ENCODE measurements at places on chromosomes 2 and 18.

DNA sequence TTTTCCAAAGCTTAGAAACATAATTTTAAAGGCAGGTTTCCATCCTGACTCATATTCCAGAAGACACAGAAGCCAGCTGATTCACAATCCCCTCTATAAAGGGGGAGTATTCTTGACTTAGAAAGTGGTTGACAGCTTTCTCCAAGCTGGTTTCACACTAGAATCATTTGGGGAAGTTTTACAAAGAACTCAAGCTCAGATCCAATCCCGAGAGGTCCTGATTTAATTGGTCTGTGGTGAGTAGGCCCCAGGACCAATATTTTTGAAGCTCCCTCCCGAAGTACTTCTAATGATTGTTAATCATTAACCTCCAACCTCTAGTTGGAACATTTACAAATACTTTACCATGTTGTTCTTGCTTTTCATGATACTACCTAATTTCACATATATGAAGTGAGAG lies 184.1 kb downstream of the DLGAP1 start:
- no peak for DNase-seq

DNA sequence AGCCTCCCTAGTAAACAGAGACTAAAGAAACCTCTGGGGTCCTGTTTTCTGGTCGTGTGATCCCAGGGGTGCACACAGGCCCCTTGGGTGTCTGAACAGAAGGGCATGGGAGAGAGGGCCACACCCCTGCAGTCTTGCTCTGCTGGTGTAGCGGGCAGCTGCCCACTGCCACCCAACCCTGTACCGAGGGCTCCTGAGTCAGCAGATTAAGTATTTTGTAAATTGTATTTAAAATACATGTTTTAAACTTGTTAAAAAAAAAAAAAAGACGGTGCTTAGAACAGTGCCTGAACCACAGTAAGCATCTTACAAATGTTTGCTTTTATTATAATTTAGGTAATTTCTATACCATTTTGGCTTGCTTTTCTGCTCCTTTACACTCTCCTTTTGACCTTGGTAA lies 113.7 kb downstream of the TANC1 start:
- no peak for DNase-seq

DNA sequence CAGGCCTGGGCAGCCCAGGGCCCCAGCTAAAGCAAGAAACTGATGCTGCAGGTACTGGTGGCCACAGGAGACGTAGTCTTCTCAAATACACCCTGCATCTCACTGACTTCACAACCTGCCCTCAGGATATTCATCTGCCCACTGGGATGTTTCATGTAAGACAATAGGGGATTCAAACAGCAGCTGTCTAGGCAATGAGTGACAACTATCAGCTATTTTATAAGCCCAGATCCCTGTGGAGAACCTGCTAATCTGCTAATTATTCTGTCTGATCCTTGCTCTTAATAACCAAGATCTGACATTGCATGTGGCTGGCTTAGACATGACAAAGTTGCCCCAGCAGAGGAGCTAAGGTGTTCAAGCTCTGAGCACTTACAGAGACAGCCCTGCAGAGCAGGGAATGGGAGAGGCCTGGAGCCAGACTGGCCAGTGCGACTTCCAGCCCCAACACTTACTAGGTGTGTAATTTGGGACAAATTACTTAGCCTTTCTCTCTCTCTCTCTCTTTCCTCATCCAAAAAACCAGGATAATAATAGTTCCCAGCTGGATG lies 28.6 kb downstream of the SIGLEC15 start:
- DNase-seq: no peak

GRCh38 chr2:197170208-197170607 lies 140.4 kb downstream of the ANKRD44 start:
- DNase-seq: no peak

GRCh38 chr2:189015359-189015758 lies 41.2 kb downstream of the COL3A1 start:
- DNase-seq: no peak

GRCh38 chr18:34158881-34159690 lies 65.6 kb downstream of the NOL4 start:
- DNase-seq: no peak

- DNase-seq: no peak
Measured at GRCh38 chr18:79540161-79540903, 139.3 kb upstream of the CTDP1 start.

- no peak for DNase-seq
Measured at GRCh38 chr18:402129-402528, 98.4 kb downstream of the COLEC12 start.

DNA sequence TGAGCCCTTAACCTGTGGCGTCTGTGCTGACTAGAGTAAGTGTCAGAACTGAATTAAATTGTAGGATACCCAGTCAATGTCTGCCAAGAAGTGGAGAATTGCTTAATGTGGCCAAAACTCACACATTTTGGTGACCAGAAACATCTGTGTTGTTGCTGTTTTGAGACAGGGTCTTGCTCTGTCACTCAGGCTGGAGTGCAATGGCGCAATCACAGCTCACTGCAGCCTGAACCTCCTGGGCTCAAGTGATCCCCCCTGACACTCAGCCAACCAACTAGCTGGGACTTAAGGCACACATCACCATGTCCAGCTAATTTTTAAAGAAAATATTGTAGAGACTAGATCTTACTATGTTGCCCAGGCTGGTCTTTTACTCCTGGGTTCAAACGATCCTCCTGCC lies 34.4 kb upstream of the RTN4 start:
- DNase-seq: no peak

GRCh38 chr2:238558456-238559099 lies 131.9 kb downstream of the ASB1 start:
- DNase-seq: no peak

- no peak for DNase-seq
Measured at GRCh38 chr2:134240061-134240460, 13.8 kb upstream of the MGAT5 start.

- no peak for DNase-seq
Measured at GRCh38 chr18:22447792-22448191, 30.1 kb upstream of the CTAGE1 start.

DNA sequence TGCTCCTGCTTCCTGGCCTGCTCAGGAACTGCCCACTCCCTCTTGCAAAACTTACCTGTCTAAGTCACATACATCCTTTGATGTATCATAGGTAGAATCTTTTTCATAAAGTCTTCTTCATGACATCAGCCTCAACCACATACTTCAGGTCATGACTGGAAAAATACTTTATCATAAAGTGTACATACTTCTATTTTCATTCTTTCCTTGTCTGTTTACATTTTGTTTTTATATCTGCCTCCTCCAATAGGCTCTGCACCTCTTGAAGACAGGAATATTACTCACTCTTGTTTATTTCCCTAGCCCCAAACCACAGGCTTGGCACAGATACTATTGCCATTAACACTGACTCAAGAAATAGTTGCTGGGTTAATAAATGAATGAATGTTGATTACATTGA lies 43.6 kb upstream of the ZNF804A start:
- DNase-seq: no peak

- no peak for DNase-seq
Measured at GRCh38 chr18:55912919-55913318, 324.9 kb upstream of the TCF4 start.

DNA sequence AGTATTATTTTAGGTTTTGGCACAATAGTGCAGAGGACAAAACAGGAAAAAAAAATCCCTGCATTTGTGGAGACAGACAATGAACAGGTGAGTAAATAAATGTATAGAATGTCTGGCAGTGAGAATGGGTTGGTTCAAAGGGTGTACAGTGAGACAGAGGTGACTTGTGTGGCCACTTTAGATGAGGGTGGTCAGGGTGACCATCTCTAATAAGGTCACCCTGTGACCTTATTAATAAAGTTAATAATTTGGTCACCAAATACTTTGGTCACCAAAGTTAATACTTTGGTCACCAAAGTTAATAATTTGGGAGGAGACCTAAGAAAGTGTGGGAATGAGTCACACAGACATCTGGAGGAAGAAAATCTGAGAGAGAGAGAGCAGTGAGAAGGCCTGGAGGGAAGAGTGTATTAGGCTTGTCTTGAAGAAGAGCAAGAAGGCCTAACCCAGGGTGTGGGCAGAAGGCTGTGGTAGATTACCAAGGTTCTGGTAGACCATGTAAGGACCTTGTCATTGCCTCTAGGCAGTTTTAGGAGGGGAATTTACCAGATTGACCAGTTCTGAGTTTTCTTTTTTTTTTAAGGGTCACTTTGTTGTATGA lies 1368.4 kb upstream of the CELF4 start:
- DNase-seq: no peak

- DNase-seq: no peak
Measured at GRCh38 chr2:129061769-129062121, 743.1 kb upstream of the HS6ST1 start.

GRCh38 chr2:215354771-215355695 lies 43.2 kb downstream of the ATIC start:
- DNase-seq: no peak

- peak; percentile 92 for DNase-seq
Measured at GRCh38 chr2:16666449-16666801, 791 bp upstream of the CYRIA start.

- no peak for DNase-seq
Measured at GRCh38 chr2:171147081-171147480, 13.6 kb downstream of the TLK1 start.

- DNase-seq: no peak
Measured at GRCh38 chr2:121489284-121489683, 41.4 kb upstream of the RNU4ATAC start.

Data from common myeloid progenitor, CD34-positive (primary cell).